ELF-1 (cell line): ENCODE measurements at places on chromosomes 7 and 10.

DNA sequence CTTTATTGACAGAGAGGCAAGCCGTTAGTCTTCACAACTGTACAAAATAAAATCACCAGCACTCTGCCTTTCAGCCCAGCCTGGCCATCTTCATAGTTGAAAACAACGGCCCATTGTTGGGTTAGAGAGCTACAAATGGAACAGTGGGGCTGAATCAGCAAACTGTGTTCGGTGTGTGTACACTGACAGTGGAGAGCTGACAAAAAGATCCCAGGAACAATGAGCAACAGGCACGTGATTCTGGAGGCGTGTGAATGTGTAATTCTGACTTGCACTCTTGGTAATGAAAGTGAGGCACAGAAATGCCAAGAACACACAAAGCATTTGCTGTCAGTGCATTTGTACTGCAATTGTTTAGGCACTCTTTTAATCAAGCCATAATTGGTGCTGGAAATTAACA lies 303.7 kb downstream of the WDR11 start:
- no peak for DNase-seq

DNA sequence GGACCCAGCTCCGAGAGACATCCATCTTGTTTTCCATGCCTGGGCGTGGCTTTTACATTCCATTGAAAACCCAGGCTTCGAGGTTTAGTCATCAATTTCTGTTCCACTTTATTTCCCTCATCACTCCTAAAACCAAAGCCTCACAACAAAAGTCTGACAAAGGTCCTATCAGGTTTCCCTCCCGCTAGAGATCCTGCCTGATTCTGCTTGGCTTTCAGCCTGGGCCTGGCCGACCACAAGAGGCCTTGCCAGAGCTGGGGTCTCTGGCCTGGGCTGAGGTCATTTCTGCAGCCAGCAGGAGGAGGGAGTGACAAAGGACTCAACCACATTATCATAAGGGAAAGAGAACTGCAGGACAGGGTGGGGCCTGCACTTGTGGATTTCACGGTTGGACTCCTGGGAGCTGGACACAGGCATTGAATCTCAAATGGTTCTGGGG lies 167.0 kb downstream of the FANK1 start:
- peak; percentile 43 for DNase-seq

- no peak for DNase-seq
Measured at GRCh38 chr10:81961451-81962184, 86.6 kb downstream of the NRG3 start.

DNA sequence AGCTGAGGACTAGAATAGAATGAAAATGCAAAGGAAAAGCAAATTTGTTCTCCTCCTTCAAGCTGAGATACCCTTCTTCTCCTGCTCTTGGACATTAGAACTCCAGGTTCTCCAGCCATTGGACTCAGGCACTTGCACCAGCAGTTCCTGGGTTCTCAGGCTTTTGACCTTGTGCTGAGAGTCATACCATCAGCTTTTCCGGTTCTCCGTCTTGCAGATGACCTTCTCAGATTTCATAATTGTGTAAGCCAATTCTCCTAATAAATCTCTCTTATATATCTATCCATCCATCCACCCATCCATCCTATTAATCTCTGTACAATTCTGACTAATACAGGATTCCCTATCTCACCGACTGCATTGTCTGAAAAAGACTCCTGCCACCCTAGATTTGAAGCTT lies 108.3 kb downstream of the AHR start:
- no peak for DNase-seq

DNA sequence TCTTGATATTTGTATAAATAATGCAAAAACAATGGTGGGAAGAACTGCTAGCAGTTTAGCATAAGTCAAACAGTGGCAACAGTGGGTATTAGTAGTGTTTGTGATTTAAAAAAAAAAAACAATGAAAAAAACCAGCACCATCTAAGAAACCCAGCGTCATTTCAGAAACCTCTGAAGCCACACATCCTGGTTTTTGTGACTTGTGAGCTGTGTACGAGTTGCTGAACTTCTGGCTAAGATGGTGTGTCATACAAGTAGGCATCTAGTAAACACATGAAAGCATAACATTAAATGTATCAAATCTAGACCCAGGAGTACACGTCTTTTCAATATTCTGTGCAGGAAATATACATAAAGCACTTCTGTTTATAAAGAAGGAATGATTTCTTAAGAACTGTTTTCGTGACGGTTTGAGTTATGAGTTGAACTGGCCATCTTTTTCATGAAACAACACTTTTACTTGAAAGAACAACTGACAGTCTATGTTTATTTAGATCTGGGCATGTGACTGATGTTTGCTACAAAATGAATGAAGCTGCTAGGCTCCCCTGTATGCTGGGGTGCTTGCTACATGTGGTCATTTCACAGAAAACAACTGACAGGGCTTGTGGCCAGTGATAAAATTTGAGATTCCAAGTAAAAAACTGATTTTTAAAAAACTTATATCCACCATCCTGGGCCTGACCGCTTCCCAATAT lies 143.5 kb downstream of the PIP4K2A start:
- DNase-seq = no peak

- no peak for DNase-seq
Measured at GRCh38 chr10:91571671-91572070, 61.2 kb downstream of the PPP1R3C start.

DNA sequence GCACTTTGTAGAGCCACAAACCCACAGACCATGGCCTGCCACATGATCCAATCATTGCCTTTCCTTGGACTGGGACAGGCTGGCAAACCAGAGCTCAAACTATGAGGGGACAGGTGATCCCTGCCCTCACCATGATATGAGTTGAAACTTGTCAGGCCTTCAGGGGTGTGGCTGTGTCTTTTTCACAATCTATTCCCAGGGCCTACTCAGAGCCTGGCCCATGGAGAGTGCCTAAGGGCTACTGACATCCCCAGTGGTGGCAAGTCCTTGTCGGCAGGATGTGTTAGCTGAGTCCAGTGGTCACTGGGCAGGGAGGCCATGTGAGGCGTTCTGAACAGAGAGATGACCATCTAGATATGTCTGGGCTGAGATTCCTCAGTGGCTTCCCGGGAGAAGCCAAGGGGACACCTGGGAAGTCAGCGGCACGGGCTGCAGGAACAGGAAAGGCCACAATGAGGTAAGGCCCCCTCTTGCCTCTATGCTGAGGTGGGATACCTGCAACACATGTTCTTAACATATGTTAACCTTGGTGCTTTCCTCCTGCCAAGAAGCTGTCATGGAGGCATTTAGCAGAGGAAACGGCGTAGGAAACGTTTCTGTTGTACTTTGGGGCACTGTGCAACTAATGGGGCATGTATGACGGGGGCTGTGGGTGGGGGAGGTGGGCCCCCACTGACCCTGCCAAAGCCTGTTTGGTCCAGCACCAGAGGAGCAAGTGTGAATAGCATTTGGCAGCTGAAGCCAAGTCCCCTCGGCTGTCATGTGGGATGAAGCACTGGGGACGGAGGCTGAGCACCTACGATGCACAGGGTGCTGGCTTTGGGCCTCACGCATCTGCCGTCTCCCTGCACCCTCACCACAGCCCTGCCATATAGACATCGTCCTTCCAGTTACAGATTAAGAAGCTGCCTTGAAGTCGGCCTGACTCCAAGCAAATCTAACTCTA lies 384.0 kb downstream of the RPS24 start:
- DNase-seq = no peak

DNA sequence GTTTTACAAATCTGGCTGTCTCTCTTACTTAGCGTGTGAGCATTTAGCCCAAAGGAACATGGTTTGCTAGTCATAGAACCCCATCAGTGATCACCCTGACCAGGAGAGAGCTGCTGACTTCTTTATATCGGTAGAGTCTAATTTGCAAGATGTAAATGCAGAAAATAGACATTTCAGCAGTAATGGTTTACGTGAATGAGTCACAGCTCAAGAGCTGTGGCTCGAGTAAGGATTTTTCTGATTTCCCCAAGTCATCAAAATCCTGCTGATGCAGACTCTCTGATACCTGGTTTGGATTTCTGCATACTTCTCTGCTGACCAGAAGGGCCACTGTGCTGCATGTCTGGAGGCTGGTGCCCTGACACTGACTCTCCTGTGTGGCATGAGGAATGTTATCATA lies 25.7 kb downstream of the NUB1 start:
- no peak for DNase-seq

DNA sequence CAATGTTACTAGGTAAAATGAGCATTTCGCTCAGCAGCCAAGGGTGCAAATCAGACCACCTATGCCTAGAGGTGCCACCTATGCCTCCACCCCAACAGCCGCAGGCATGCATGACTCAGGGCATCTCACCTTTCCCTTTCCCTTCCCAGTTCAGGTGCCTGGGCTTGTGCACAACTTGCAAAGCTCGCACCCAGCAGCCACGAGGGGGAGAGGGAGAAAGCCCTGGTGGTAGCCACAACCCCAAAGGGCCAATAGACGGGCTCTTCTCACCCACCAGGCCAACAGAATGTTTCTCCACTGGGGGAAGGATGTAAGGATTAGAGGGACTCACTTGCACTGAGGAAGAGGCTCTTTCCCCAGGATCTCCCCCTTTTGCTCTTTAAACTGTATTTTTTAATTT lies 462.3 kb upstream of the PCDH15 start:
- no peak for DNase-seq

GRCh38 chr7:1693991-1694524 lies 24.0 kb downstream of the ELFN1 start:
- peak; percentile 84 for DNase-seq

DNA sequence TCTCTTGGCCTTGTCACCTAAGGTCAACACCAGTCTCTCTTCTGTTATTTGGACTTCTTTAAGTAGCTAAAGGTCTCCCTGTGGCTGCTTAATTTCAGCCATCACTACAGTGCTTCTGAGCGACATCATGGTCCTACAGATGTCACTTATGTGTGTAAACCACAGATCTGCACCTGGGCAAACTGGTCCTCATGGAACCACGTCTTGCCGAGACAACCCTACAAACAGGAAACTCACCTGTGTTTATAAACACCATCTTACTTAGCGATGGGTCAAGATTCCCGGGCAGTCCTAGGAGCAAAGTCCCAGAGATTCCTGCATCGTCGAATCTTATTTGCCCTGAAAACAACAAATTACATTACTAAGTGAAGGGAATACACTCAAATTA lies 27.8 kb downstream of the KLF6 start:
- DNase-seq = no peak

- peak; percentile 85 for DNase-seq
Measured at GRCh38 chr7:155803418-155804376, 8.6 kb downstream of the SHH start.

GRCh38 chr7:28125431-28126409 lies 54.9 kb downstream of the JAZF1 start:
- DNase-seq = no peak

GRCh38 chr7:98211221-98211675 lies at the start of gene BHLHA15:
BHLHA15 (plus strand) TSS chr7:98211439; CDS start chr7:98212310, 871 bp downstream.
- DNase-seq = no peak

DNA sequence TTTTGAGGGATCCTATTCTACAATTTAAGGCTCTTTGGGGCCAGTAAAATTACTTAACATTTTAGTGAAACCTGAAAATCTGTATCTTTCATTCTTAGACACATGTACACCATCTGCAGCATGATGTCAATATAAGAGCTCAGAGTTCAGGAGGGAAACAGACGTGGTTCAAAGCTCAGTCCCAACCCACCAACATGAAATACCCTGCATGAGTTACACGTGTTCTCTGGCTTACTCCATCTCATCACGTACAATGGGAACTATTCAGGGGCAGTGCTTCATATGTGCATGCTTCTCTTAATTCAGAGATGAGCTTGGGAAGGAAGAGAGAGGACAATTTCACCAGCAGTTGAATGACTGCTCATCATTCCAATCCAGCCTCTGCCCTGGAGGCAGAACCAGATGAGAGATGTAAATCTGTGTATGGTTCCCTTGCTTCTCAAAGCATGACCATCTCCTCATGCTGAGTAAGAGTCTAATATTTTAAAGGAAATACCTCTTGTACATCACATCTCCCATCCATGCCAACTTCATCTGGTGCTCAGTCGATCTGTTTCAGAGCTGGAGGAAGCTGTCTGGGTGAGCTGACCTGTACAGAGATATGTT lies 29.0 kb upstream of the ADAM12 start:
- DNase-seq = no peak

- DNase-seq = peak; percentile 15
Measured at GRCh38 chr10:73060738-73061635, 35.7 kb downstream of the P4HA1 start.

GRCh38 chr7:142303650-142304049 lies 45.8 kb upstream of the PRSS58 start:
- peak; percentile 26 for DNase-seq

DNA sequence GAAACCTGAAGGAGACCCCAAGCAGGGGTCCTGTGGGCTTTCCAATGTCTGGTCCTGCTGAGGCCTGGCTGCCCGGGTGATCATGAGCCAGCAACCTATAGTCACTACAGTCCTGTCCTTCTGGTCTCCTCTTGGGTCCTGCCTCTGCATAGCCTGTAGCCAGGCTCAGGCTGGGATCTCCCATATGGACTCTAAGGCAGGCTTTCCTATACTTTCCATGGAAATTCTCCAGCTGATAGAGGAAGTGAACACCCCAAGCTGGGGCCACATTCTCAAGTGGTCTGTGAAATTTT lies 26.4 kb downstream of the ANXA8 start:
- no peak for DNase-seq

- DNase-seq = no peak
Measured at GRCh38 chr10:132532179-132532578, 5.4 kb upstream of the INPP5A start.

DNA sequence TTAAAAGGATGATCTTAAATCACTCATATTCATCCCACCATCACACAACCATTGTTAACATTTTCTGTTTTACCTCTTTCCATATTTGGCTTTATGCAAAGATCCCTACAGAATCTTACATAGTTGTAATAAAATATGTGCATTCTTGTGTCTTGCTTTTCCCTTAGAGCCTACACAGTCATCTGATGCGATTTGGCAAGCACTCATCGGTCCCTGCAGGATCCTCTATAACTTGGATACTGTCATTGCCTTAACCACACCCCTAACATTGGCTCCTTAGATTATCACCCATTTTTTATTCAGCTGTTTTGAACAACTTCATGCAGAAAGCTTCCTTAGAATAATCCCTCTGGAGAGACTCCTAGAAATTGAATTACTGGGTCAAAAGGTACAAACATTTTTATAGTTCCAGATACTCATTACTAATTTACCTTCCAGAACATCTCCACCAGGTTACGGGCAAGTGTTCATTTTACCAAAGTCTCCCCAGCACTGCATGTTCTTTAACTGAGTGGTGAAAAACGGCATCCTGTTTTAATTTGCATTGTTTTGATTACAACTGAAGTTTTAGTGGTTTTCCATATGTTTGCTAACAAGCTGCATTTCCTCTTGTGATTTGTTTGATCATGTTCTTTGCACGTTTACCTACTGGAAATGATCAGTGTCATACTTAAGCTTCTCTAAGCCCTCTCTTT lies 268.3 kb downstream of the GRID1 start:
- DNase-seq = no peak

GRCh38 chr7:760006-760405 lies 32.9 kb upstream of the PRKAR1B start:
- no peak for DNase-seq

DNA sequence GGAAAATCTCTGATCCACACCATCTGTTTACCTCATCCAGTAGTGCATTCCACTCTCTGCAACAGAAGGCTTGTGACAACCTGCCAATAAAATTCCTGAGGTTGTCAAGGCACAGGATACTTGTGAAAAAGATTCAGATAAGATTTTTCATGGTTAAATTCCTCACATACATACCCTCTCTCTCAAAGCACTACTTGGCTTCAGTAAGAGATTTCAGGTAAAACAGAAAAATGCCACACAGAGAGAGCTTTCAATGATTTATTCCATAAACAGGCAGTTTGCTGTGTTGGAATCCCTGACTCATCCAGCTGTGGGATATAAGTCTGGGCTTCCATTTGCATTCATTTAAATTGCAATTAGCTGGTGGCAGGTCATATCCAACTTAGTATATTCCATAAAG lies 99.7 kb upstream of the CAV2 start:
- no peak for DNase-seq
